ENCODE measurements at places on chromosomes 5 and 9.

DNA sequence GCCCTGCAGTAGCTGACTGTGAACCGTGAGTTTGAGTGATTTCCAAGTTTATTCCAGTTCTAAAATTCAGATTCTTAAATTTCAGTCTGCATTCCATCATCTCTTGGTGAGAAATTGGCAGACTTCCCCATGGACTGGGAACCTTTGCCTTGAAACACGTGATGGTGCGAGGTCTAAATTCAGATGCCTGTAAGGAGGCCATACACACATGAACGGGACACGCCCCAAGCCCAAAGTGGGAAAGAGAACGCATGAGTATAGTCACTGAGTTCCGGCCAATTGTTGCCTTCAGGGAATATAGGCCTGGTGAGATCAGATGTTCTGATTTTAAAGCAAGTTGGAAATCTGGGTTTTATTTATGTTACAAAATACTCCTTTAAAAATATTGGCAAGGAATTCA, 1084.4 kb upstream of the WWC1 start:
- no peak for DNase-seq

DNA sequence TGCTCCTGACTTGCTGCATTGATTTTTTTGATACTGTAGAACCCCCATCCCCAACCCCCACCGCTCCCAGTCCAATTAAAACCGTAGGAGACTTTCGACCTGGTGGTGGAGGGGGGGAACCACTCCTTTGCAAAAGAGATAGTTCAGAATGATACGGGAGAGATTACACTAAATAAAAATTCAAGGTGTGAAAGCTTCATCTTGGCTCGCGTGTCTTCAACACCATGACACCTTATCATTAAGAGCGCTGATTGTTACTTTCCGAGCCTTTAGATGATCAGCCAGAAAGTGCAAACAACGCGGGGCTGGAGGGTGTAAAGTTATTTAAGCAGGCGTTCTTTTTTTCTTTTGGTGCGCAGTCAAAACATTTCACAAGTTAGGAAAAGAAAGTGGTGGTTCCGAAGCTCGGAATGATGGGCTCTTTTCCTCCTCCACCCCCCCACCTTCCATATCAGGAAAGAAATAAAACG, 1.3 kb upstream of the ZNF462 start:
- peak; percentile 9 for DNase-seq

DNA sequence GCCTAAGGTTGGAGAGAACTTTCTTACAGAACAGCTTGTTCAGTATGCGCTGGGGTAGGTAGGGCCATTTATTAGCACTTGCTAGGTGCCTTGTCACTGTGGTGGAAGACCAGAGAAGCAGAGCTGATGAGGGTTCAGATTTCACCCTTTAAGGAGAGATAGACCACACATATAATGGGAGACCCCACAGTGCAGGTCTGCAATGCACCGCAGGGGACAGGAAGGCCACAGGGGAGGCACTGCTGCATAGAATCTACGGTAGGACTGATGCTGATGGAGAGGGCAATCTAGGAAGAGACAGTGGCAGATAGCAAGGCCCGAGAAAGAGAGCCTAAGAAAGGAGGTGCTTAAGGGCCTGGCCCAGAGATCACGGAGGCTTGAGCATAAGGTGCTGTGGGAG, 64.2 kb downstream of the PTPDC1 start:
- DNase-seq, result no peak

DNA sequence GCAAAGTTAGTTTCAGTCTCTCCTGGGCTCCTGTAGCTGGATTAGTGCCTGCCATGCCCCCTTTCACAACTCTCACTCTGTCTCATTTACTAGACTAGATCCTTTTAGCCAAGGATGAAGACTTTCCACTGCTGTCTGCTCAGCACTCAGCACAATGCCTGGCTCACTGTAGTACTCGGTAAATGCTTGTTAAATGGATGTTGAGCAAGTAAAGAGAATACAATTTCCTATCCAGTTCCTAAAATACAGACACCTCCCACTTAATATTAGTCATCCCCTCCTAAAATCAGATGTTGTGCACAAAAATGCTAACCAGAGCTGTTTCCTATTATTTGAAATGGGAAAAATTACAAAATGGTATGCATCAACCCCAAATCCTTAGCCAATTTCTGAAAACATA, 195.8 kb downstream of the SREK1 start:
- DNase-seq, result no peak

DNA sequence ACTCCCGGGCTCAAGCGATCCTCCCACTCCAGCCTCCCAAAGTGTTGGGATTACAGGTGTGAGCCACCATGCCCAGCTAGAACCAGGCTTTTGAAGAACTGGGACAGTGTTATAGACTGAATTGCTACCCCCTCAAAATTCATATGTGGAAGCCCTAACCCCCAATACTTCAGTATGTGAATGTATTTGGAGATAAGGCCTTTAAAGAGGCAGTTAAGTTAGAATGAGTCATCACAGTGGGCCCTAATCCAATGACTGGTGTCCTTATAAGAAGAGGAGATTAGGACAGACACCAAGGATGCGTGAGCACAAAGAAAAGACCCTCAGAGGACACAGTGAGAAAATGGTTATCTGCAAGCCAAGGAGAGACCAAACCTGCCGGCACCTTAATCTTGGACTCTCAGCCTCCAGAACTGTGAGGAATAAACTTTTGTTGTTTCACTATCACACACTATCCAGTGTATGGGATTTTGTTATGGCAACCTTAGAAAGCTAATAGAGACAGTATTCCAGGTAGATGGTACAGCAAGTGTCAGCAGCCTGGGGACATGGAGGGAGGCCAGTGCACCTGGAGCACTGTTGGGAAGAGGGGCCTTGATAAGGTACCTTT, 31.4 kb upstream of the ERGIC1 start:
- DNase-seq, result peak; percentile 99
